Activated CD8-positive, alpha-beta T cell treated with anti-CD3 and anti-CD28 coated beads for 36 hours (primary cell): ENCODE measurements at places on chromosomes 6 and 20. TPM values are rescaled to one million over a fixed set of nuclear protein-coding genes. Genes with fewer than 3 reads are reported as not detected.

DNA sequence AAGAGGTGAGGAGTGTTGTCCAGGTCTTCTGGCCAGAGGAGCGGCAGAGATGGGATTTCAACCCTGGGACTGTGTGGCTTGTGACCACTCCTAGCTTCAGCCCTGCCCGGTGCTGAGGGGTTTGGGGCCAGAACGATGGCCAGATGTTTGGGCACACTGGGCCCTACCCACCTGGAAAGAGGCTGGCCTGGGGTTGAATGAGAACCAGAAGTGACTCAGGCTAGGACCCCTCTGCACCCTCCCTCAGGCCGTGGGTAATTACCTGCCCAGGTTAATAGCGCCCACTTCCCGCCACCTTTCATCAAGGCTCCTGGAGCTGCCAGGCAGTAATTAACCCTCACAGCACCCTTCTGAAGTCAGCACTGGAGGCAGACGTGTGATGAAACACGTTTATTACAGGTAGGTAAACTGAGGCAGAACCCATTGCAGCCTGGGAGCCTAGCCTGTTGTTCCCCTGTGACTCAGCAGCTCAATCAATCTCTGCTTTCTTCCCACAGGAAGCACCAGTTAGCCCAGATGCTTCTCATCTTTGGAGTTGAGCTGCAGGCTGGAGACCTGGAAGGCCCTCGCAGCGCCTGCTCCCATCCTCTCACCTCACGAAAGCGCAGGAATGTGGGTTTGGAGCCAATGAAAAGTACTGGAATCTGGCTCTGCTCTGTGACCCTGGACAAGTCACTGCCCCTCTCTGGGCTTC, 120.8 kb downstream of the CEBPB start:
- H3K4me3 ChIP-seq, result no peak overlapping the region
- peaks cover 8% of the 10 kb centered on the region for H3K27me3 ChIP-seq
- H3K4me1 ChIP-seq, result no peaks in the 10 kb centered on the region
- no peak overlapping the region for H3K27ac ChIP-seq

GRCh38 chr6:156828280-156828703, 51.1 kb downstream of the ARID1B start:
- peaks cover 71% of the 10 kb centered on the region for H3K4me1 ChIP-seq
- H3K27ac ChIP-seq, result peak overlapping the region; percentile 57
- H3K36me3 ChIP-seq, result peaks cover 27% of the 10 kb centered on the region
- no peaks in the 10 kb centered on the region for H3K27me3 ChIP-seq

- H3K27ac ChIP-seq, result no peak overlapping the region
- peaks cover 20% of the 10 kb centered on the region for H3K27me3 ChIP-seq
- no peaks in the 10 kb centered on the region for H3K36me3 ChIP-seq
- H3K4me3 ChIP-seq, result no peak overlapping the region
- DNase-seq, result no peak
Measured at GRCh38 chr6:113823916-113824315, 33.2 kb upstream of the MARCKS start.

DNA sequence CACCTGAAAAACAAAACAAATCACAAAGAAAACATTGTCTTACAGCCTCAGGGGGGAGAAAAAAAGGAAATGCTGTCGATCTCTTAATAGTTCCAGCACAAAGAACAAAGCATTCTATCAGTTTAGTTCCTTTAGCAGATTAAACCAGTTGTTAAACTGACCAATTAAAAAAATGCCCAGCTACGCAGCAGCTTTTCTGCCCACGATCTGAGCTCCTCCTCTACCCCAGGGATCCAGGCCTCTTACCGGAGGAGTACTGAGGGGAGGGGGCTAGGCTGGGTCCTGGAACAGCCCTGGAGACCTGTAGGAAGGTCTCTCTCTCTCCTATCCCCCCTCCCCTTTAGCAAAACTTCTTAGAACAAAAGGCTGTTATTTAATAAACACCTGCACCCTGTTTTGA, 13.4 kb downstream of the PTK7 start:
- H3K36me3 ChIP-seq, result no peaks in the 10 kb centered on the region
- H3K4me1 ChIP-seq, result peaks cover 8% of the 10 kb centered on the region
- peaks cover 1% of the 10 kb centered on the region for H3K27me3 ChIP-seq
- no peak overlapping the region for H3K4me3 ChIP-seq

Gene ADGRF1
- not detected for total RNA-seq

Gene PRDM1
- total RNA-seq, result 24.6 TPM

Gene RPS21
- total RNA-seq, result 2,670 TPM
